ENCODE measurements at places on chromosomes 4 and X.
A peak's percentile ranks its signal among the peaks of the same experiment; 100 is the strongest.

DNA sequence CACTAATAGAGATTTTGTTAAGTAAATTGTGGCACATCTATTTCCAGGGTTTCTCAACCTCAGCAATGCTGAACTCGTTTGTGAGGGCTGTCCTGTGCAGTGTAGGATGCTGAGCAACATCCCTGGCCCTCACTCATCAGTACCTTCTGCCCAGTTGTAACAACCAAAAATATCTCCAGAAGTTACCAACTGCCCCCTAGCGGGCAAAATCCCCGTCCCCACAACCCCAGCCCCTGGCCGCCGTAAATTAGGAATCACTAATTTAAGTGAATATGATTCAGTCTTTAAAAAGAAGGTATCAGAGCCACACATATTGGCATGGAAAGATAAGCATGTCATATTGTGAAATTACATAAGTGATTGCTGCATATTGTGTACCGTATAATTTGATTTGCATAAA lies 123.4 kb downstream of the ASB9 start:
- DNase-seq: peak; percentile 15

- no peak for DNase-seq
Observed at GRCh38 chr4:166121897-166122296, 248.9 kb downstream of the TLL1 start.

DNA sequence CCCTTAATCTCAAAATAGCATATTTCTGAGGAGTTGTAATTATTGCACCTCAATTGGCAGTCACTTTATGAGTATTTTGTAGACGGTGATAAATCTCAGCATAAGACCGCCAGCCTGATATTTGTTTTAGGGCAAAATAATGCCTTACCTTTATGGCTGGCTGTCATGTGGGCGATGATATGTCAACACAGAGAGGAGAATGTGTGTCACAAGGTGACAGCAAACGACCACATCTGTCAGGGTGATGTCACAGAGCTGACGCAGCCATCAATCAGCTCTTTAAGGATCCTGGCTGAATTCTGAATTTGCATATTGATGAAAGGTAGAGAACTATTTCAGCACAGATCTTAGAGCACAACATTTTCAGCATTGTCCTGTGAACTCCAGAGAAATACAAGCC lies 209.7 kb downstream of the CEP135 start:
- DNase-seq: no peak

- DNase-seq: no peak
Observed at GRCh38 chr4:24278693-24279092, 305.7 kb downstream of the DHX15 start.

DNA sequence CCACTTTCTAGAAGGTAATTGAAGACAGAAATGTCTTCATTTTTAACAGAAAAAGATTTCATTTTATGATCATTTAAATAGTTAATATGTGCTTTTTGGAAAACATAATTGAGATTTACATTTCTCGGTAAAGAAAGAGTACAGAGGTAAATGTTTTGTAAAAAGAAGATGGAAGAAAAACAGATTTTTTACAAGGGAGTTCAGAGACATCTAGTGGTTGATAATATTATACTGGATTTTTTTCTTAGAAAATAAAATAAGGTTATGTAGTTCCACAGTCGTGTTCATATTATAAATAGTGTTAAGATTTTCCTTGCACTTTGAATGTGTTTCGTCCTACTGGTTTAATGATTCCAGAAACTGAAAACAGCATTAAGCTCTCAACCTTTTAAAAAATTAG lies 60.6 kb downstream of the SMARCA1 start:
- DNase-seq: no peak

GRCh38 chr4:28548136-28548535 lies 1687.5 kb downstream of the STIM2 start:
- no peak for DNase-seq

DNA sequence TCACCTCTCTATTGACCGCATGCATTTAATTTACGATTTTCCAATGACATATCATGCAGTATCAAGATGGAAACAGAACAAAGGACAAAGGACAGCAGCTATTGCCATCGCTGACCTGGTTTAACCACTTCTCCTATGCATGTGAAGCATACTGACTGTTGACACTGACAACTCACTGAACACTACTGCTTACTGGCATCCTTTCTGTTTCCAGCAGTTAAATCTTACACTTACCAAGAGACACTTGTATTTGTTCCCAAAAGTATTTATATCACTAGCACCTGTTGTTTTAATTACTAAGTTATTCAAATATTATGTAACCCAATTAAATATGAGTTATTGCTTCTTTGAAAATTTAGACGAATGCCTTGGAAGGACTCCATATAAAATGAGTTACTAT lies 176.7 kb downstream of the PDGFC start:
- DNase-seq: no peak

- no peak for DNase-seq
Observed at GRCh38 chr4:163815776-163816175, 321.3 kb downstream of the TMA16 start.

Data from NCI-H526 (cell line).